HepG2 (cell line): ENCODE measurements at places on chromosomes 1 and 21. TPM values are rescaled to one million over a fixed set of nuclear protein-coding genes. Genes with fewer than 3 reads are reported as not detected.

The C4BPA gene
- total RNA-seq: 18.7 and 32.1 TPM in 2 replicates

The CAPN9 gene
- total RNA-seq: 0.17 and 0.31 TPM in 2 replicates

The MSH4 gene
- total RNA-seq: 0.09 TPM in 1 of 2 replicates, not detected in the other

The FAM110D gene
- not detected in 2 replicates for total RNA-seq

The ZMYM4 gene
- total RNA-seq: 37.6 and 51.6 TPM in 2 replicates

The TIAM1 gene
- 0.07 and 0.24 TPM in 2 replicates for total RNA-seq

The TTC4 gene
- total RNA-seq: 24.7 and 36.9 TPM in 2 replicates

The PLA2G4A gene
- total RNA-seq: not detected in 2 replicates

The LEMD1 gene
- 0.84 and 2.3 TPM in 2 replicates for total RNA-seq

The B4GALT2 gene
- total RNA-seq: 56.5 and 78.0 TPM in 2 replicates

The SPRR2E gene
- total RNA-seq: not detected in 2 replicates

The PCP4L1 gene
- total RNA-seq: not detected in 2 replicates

The PTPRF gene
- 47.3 and 55.9 TPM in 2 replicates for total RNA-seq

The CFHR2 gene
- total RNA-seq: not detected in 2 replicates

The SIK1 gene
- 4.5 and 5.2 TPM in 2 replicates for total RNA-seq

The NR1I3 gene
- total RNA-seq: 0.60 and 0.95 TPM in 2 replicates

The S100A6 gene
- 85.0 and 87.3 TPM in 2 replicates for total RNA-seq

The SPRR2B gene
- total RNA-seq: not detected in 2 replicates

The OR2T29 gene
- total RNA-seq: not detected in 2 replicates

The CADM3 gene
- not detected in 2 replicates for total RNA-seq

The IL23R gene
- total RNA-seq: not detected in 2 replicates

The SSU72 gene
- 63.5 and 67.1 TPM in 2 replicates for total RNA-seq

The FCRL2 gene
- not detected in 2 replicates for total RNA-seq

The ECE1 gene
- 11.1 and 21.2 TPM in 2 replicates for total RNA-seq

The KIF17 gene
- 0.24 and 0.25 TPM in 2 replicates for total RNA-seq

The FMO4 gene
- 0.07 and 0.36 TPM in 2 replicates for total RNA-seq

The FMO2 gene
- total RNA-seq: not detected in 2 replicates

The MRPL39 gene
- 91.2 and 141 TPM in 2 replicates for total RNA-seq

The PRMT6 gene
- total RNA-seq: 15.8 and 20.3 TPM in 2 replicates

The EDN2 gene
- total RNA-seq: not detected in 2 replicates

The DCST1 gene
- total RNA-seq: not detected in 2 replicates

The FBXO28 gene
- total RNA-seq: 29.1 and 38.2 TPM in 2 replicates

The DDAH1 gene
- 39.7 and 50.2 TPM in 2 replicates for total RNA-seq

The TM2D1 gene
- total RNA-seq: 13.6 and 26.6 TPM in 2 replicates

The ATP5PF gene
- total RNA-seq: 131 and 196 TPM in 2 replicates

The C1orf185 gene
- total RNA-seq: not detected in 2 replicates
